ENCODE measurements at places on chromosomes 7 and 10. TPM values are rescaled to one million over a fixed set of nuclear protein-coding genes. Genes with fewer than 3 reads are reported as not detected.

DNA sequence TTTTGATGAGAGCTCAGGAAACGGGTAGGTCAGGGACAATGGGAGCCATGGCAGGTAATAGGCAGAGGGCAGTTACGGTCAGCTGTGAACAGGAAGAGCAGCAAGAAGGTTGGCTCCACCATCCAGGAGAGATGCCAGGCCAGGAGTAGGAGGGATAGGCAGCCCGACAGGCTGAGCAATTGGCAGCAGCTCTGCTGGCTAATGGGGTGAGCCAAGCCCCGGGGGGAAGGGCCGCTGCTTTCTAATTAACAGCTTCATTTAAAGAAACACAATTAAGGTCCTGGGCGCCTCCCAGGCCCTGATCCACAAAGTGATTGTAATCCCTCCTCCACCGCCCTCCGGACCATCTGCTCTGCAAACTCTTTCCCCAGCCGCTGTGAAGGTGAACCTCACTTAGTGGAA, 23.7 kb downstream of the SH2B2 start:
- DNase-seq: no peak

DNA sequence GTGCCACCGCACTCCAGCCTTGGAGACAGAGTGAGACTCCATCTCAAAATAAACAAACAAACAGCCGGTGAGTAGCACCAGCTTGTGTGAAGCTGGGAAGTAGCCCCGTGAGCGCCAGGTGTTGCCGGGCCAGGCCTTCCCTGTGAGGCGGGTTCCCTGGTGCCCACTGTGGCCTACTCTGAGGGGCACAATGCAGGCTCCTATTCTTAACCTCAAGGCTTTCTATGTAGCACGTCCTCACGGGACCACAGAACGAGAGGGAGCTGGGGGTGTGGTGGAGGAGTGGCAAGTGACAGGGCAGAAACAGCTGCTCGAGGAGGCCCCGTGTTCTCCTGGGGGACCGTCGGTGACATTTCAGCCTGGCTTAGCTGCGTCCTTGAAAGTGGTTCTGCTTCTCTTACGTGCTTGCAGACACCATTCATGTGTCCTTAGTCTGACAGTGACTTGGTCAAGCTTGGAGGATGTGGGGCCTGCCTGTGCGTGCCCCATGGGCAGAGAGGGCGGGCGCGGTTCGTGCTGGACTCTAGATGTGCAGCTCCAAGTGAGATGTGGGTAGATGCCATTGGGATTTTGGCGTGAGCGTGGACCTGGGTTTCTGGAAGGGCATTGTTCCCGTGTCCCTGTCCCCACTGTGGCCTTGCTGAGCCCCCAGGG, 116.6 kb downstream of the NKX6-2 start:
- DNase-seq: no peak

DNA sequence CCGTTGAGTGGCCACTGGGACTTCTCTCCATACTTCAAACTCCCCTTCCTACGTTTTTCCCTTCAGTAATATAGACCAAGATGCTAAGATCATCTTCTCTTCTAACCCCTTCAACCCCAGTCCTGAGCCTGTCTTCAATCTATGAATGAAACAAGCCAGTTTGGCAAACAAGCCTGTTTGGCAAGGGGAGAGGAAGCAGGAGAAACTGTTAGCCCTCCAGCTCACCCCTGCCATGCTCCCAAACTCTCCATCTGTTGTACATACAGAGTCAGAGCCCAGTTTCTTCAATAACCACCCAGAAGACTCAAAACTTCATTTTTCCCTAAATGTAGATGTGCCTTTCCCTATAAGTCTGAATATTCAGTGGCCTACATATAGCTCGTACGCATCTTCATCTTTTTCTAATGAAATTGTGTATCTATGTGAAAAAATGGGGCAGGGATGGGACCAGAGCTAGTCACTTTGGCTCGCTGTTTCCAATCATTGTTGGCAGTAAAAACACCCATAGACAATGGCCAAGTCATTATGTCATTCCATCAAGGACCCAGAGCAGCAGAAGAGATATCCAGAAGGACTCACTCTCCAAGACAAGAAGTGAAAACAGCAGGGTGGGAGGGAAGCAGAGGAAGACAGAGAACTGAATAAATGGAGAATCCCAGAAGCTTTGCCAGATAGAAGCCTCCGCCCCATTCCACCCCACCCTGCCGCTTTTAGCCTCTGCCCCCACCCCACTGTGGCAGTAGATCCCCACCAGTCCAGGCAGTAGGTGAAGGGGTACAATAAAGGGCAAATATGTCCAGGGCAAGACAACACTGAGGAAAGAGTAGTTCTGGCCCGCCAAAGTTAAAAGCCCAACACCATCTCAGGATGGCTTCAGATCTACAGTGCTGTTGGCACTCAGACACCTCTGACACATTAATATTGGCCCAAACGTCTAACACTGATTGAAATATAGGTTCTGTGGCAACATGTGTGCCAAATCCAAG, 87.3 kb downstream of the DOCK4 start:
- no peak for DNase-seq

DNA sequence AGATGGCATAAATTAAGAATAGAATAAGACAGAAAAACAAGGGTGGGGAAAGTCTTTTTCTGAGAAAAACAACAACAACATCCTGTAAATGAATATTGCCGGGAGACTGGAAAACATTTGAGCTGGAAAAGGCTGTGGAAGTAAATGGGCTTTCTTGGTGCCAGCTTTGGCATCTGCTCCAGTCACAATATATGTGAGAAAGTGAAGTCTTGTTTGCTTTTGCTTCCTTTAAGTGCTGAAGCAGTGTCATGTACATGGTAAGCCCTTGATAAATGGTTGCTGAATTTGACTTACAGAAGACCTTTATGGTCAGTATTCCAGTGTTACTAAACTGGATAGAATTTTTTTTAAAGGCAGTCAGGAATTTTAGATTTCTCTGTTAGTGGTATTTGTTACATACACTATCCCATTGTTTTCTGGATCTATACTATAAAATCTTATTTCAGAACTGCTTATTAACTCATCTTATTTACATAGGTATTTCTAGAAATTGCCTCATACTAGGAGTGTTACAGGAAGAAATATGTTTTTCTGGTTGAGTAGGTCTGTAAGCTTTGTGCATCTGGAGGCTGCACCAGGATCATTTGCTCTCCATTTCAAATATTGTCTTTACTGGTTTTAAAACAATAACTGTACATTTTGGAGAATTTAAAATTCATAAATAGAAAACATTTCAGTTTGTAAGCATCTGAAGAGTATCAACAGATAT, 201.7 kb upstream of the FOXP2 start:
- DNase-seq: no peak

DNA sequence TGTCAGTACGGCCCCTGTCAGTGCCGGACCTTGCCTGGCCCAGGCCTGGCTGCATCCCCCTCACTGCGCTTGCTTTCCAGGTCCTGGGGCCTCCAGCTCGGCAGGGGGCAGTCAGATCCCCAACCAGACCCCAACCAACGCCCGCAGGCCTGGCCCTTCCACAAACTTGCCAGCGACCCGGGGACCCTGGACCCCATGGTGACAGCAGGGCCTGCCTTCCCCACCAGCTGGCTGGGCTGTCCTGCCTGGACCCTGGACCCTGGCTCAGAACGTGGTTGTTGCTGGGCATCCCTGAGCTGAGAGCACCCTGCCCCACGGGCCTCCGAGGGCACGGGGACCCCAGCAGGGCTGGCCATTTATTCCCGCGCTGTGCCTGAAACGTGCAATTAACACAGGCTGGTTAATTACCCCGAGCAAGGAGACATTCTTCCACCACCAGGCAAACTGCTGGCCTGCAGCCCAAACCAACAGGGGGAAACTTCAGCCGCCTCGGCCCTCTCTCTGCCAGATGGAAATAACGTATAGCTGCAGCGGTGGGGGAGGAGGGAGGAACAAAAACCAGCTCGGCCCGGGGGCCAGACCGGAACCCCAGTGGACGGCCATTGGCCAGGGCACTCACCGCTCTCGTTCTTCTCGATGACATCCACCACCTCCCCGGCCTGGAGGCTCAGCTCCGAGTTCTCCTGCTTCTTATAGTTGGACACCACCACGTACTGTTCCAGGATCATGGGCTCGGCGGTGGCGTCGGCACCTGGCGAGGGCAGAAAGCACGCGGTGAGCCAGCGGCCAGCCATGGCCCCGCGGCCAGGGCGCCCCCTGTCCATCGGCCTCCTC, 167.1 kb downstream of the NEURL1 start:
- DNase-seq: no peak

GRCh38 chr10:81969136-81969535, 94.1 kb downstream of the NRG3 start:
- no peak for DNase-seq

DNA sequence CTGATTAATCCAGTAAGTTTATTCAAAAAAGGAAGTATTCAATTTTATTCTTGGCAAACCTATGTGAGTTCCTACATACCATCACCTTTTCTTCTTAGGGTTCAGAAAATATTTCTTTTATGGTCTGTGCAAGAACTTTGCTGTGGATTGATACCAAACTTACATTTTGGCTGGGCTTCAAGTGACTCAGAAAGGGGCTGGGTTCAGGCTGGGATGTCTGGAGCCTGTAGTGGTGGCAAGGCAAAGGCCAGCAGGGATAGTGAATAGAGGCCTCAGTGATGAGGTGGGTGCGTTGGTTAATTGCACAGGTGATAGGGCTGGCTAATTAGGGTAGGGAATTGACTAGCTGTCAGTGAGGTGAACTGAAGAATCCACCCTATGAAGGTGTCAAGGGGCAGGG, 40.2 kb upstream of the ATXN7L1 start:
- no peak for DNase-seq

GRCh38 chr10:184911-185310, 49.7 kb downstream of the ZMYND11 start:
- no peak for DNase-seq

INMT gene
- not detected for total RNA-seq

EPHB6 gene
- 45.9 TPM for total RNA-seq
